ENCODE measurements at places on chromosomes 6 and 20.

DNA sequence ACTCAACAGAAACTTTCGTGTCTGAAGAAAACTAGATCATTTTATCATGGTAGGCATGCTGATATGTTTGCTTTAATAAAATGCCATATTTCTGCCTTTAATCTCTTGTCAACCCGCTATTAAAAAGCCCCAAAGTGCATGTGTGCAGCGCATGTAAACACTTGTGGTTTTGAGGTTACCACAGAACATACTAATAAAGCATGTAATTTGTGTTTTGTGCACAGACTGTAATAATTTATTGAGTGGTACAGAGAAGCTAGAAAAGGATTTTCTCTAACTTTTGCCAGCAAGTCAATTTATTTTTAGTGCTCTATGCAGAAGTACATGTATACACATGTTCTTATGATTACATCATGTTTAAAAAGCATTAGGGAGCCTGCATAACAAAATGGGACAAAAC is 349.9 kb upstream of the SLC35B3 start:
- no peak for DNase-seq

- no peak for DNase-seq
These were observed 311.4 kb downstream of the CLIC5 start for GRCh38 chr6:45704056-45704800.

- DNase-seq: no peak
These were observed 24.9 kb upstream of the CFAP206 start for GRCh38 chr6:87382861-87383260.

GRCh38 chr20:50674138-50674825 is 17.1 kb downstream of the RIPOR3 start:
- DNase-seq: no peak

- no peak for DNase-seq
These were observed 83.7 kb upstream of the ZNF322 start for GRCh38 chr6:26743157-26743821.

DNA sequence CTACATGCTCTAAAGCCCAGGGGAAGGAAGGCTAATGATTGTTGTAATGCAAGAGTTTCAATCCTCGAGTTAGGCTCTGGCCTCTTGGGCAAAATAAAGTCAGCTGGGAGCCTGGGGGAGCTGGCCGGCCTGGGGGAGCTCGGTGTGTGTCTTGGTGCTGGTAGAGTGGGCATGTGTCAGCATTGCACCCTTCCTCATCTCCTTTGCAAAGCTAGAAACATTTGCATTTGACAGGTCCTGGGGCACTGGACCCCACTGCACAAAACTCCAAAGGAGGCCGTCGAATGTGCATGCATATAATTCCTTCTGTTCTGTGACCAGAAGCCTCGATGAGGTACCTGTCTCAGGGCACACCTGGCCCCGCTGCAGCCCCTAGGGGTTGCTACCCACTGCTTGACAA is 74.6 kb upstream of the SLC22A23 start:
- DNase-seq: no peak

GRCh38 chr20:47875297-47876025 is 90.2 kb upstream of the SULF2 start:
- DNase-seq: no peak

DNA sequence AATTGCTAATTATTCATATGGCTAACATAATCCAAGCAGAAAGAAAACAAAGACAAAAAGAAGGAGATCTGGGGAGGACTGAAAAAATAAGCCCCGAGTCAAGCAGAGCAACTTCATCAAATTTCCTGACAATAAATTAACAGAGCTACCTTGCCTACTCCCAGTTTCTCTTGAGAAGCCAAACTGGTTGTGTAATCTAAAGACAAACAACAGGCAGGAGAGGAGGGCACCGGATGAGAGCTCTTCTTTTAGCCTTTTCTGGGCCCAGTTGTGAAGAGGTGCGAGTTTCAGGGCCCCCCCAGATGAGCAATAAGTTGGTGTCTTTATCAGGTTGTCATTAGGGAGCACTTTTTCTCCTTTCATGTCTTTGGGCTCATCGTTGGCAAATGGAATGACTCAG is 197.1 kb upstream of the PCSK2 start:
- DNase-seq: no peak

DNA sequence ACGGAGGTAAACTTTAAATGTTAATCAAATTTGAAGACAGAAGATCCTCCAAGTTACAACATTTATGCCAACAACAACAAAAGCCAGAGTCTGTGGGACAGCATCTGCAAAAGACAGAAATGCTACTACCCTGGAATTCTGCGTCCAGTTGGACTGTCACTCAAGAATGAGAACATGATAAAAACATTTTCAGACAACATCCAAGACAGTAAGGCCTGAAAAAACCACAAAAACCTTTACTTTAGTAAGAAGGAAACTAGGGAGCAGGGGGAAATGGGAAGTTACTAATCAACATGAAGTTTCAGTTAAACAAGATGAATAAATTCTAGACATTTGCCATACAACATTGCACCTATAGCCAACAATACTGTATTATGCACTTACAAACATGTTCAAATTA is 77.6 kb downstream of the MLIP start:
- no peak for DNase-seq

- DNase-seq: no peak
These were observed 41.5 kb upstream of the GFOD1 start for GRCh38 chr6:13528777-13529343.

DNA sequence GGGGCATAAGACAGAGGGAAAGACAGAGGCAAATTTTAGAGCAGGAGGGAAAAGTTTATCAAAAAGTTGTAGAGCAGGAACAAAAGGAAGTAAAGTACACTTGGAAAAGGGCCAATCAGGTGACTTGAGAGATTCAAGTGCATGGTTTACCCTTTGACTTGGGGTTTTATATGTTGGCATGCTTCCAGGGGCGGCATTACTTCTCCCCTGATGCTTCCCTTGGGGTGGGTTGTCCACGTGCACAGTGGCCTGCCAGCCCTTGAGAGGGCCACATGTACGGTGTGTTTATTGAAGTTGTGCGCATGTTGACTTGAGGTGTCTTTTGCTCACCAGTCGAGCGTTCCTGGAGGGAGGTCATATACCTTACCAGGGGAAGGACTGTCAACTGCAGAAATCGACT is 259.5 kb upstream of the JARID2 start:
- DNase-seq: no peak

DNA sequence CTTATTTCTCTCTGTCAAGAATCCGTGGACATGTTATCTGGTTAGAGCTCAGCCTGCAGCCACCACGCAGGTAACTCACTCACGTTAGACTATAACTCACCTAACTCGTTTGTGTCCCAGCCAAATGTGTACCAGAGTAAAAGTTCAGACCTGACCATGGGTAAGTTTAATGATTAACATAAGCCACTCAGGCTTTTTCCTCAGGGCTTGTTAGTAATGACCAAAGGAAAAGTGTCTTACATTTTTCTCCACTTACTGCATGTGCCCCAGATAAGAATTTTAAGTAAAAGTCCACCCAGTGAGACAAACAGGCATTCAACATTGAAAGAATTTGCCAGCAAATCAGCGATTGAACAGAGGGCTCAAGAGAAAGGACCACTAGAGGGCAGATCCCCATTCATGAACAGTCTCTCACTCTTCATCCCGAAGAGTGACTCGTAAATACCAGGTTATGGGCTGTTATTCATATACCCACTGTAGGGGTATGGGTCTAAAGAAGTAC is at the start of gene PKHD1:
Gene PKHD1, minus strand, starts transcription at position 116 of the 502 bp plus-strand sequence. CDS start 2,680 bp downstream, outside the sequence.
- DNase-seq: no peak

- DNase-seq: no peak
These were observed 26.1 kb downstream of the C6orf52 start for GRCh38 chr6:10668126-10668917.
